ENCODE measurements at places on chromosomes 2 and 18.
A peak's percentile ranks its signal among the peaks of the same experiment; 100 is the strongest.

GRCh38 chr2:223532712-223533111 is 69.4 kb downstream of the SCG2 start:
- DNase-seq, result no peak

DNA sequence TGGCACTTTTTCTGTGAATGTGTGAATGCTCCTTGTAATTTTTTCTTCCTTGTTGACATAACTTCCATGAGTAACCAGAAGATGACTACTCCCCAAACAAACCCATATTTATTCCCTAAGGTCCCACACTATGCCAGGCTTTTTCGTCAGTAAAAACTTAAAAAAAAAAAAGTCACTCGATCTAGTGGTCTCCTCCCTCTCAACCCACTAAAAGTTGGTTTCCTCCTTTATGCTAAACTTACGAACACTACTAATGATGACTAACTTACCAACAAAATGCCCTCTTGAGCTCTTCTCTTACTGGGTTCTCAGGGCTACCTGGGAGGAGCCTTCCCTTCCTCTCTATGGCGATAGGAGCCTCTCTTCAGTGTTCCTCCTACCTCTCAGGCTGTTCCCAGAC is 18.2 kb downstream of the ACVR1 start:
- no peak for DNase-seq

- no peak for DNase-seq
These were observed 101.1 kb downstream of the KLHL29 start for GRCh38 chr2:23485841-23486683.

DNA sequence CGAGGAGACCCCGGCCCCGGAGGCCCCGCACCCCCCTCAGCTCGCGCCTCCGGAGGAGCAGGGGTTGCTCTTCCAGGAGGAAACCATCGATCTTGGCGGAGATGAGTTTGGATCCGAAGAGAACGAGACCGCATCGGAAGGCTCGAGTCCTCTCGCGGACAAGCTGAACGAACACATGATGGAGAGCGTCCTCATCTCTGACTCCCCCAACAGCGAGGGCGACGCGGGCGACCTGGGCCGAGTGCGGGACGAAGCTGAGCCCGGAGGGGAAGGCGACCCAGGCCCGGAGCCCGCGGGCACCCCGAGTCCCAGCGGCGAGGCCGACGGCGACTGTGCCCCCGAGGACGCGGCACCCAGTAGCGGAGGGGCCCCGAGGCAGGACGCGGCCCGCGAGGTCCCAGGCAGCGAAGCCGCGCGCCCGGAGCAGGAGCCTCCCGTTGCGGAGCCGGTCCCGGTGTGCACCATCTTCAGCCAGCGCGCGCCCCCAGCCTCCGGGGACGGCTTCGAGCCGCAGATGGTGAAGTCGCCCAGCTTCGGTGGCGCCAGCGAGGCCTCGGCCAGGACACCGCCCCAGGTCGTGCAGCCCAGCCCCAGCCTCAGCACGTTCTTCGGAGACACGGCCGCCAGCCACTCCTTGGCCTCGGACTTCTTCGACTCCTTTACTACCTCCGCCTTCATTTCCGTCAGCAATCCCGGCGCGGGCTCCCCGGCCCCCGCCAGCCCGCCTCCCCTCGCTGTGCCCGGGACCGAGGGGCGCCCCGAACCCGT is 8.3 kb downstream of the TRAPPC12 start:
- DNase-seq, result no peak

DNA sequence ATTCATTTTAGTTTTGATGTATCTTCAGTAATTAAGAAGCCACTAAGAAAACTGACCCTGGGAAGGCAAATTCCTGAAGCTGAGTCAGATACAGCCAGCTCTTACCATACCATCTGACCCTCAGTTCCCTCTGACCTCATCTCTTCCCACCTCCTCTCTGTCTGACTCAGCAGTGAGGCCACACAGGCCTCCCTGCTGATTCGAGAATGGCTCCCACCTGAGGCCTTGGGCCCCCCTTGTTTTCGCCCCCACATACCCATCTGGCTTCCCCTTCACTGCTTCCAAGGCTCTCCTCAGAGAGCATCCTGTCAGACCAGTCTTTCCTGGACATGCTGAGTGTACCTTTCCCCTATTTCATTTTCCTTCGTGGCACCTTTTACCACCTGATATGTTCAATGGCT is 71.0 kb upstream of the CYP1B1 start:
- no peak for DNase-seq

DNA sequence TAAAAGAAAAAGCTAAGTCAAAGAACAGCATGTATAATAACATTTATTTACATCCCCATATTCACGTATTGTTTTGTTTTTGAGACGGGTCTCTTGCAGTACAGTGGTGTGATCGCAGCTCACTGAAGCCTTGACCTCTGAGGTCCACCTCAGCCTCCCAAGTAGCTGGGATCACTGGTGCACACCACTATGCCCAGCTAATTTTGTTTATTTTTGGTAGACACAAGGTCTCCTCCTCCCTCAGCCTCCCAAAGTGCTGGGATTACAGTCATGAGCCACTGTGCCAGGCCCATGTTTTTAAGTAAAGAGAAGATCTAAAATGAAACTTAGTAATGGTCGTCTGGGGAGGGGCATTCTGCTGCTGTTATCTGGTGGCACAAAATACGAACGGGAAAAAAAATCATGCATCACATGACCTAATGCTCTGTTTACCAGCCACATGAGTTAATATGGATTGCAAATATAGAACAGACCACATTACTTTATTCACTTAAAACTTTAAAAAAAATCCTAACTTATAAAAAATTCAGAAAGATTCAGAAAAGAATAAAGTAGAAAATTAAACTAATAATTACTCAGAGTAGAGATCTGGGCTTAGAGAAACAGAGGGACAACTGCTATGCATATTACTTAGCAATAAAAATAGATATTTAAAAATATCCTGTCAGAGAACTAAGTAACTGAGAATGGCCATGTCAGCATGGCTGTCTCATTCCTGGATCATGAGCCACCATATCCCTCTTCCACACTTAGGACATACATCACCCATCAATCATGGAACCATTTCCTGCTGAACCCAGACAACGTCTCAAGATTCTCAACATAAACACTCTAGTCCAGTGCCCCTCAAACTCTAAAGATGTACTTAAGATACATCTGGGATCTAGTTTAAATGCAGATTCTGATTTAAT is 7.3 kb downstream of the MMADHC start:
- no peak for DNase-seq

- no peak for DNase-seq
These were observed 9.1 kb downstream of the RND3 start for GRCh38 chr2:150478200-150478974.

DNA sequence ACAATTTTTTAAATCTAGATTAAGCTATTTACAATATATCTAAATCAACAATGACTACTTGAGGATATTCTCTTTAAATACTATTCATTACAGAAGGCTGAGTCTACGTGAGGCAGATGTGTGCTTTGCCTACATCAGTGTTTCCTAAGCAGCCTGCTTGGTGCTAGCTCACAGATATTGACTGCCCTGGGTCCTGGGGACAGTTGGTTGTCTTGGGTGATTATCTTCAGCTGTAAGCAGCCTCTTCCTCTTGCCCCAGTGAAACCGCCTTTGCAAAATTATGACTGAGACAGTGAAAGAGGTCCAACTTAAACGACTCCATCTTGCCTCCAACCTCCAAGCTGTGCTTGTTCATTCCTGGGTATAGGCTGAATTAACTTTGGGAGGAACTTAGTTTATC is 39.6 kb upstream of the CCDC88A start:
- no peak for DNase-seq

DNA sequence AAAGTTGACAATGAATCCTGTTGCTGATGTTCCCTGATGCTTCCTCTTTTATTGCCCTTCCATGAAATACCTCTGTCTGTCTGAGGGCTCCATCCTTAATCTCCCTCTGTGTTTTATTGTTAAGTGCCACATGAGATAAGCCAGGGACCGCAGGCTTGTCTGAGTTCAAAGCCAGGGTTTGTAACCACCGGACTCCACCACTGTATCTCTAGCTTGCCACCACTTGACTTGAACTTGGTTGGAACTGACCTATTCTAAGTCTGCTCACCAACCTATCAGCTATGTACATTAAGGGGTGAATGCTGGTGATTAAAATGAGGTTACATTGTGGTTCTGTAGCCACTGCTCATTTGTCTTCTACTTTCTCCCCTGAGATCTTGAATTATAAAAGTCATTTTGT is 328.5 kb upstream of the ZEB2 start:
- DNase-seq, result no peak

GRCh38 chr2:85390941-85391669 is 19.1 kb downstream of the CAPG start:
- peak; percentile 60 for DNase-seq

Data from CD4-positive, alpha-beta memory T cell (primary cell).